Ureter (tissue), 1 donor: ENCODE measurements at places on chromosomes 1 and 21. TPM values are rescaled to one million over a fixed set of nuclear protein-coding genes. Genes with fewer than 3 reads are reported as not detected.

DNA sequence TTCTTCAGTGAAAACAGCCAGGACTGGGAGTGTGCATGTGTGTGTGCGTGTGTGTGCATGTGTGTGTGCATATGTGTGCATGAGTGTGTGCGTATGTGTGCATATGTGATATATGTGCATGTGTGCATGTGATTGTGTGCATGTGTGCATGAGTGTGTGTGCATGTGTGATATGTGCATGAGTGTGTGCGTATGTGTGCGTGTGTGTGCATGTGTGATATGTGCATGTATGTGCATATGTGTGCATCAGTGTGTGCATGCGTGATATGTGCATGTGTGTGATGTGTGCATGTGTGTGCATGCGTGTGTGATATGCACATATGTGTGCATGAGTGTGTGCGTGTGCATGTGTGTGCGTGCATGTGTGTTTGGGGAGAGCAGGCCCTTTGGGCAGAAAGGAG, 89.8 kb downstream of the ITPKB start:
- DNase-seq, result no peak

- DNase-seq, result peak; percentile 30
These were observed 29.4 kb upstream of the EPS8L3 start for GRCh38 chr1:109793089-109793485.

GRCh38 chr1:112581586-112582192, 37.3 kb downstream of the ST7L start:
- DNase-seq, result no peak

GRCh38 chr1:64892576-64893573, 73.5 kb downstream of the JAK1 start:
- DNase-seq, result no peak

DNA sequence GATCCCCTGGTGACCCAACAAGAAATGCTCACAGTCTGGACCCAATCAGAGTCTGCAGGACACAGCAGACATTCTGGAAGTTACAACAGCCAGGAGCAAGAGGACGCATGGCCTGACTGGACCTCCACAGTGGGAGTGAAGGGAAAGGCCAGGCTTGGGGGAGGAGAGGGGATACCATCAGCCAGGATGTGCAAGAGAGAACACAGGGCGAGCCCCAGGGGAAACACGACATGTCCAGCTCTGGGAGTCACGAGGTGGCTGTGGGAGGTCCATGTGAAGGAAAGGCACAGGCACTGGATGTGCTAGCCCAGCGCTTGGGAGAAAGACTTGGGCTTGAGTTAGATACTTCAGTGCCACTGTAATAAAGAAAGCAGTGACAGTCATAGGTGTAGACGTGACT, 87.3 kb downstream of the HSF2BP start:
- no peak for DNase-seq

DNA sequence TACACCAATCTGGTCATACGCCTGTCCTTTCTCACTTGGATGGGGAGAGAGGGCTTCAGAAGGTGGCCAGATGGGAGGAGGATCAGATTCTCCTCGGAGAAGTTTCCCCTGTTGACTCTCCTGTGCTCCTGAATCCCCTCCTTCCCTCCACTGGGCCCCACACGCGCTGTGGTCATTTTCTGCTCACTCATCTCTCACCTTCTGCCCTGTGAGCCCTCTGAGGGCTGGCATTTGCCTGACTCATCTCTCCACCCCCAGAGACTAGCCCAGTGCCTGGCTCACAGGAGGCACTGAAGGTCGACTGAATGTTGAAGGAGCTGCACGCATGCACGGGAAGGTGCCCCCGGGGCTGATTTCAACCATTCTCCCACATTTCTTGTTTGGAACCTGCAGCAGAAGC, 14.2 kb downstream of the ABCA4 start:
- DNase-seq, result no peak

- no peak for DNase-seq
These were observed 66.6 kb downstream of the PAPPA2 start for GRCh38 chr1:176529395-176530090.

GRCh38 chr1:48674641-48675040, 102.0 kb downstream of the BEND5 start:
- no peak for DNase-seq

DNA sequence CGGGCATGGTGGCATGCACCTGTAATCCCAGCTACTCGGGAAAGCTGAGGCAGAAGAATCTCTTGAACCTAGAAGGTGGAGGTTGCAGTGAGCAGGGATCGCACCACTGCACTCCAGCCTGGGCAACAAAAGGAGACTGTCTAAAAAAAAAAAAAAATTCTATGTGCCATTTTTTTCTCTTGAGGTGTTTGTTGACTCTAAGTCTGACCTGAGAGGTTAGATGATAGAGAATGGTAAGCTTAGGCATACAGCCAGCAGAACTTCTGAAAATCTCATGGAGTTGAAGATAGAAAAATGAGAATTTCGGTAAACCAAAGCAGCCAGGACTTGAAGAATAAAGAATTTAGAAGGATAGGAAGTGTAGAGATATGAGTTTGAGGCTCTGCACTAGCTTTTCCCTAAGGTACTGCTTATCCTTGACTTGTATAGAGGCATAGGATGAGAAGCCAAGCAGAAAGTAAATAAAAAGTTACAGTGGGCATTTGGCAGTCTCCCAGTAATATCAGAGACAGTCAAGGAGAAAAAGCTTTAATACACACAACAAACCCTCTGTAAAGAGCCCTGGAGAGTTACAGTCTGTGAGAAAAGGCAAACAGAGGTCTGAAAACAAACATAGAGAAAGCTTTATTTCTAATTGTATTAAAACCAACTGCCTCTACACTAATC, 24.3 kb downstream of the F13B start:
- no peak for DNase-seq

DNA sequence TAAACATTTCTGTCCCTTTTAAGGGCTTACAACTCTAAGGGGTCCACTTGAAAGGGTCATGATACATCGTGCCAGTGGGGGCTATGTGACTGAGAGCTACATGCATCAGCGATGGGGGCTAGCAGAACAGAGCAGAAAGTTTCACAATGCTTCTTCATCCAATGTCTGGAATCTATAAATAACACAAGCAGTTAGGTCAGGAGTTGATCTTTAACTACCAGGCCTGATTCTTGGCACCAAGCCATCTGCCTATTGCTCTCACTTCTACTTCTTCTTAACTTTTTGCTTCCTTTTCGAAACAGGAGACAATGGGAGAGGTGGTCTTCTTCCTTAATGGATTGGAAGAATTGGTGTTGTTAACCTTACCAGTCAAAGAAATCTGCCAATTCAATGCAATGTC, 410.0 kb downstream of the TGFB2 start:
- DNase-seq, result no peak

GRCh38 chr1:220925707-220926106, 46.5 kb downstream of the HLX start:
- DNase-seq, result no peak

DNA sequence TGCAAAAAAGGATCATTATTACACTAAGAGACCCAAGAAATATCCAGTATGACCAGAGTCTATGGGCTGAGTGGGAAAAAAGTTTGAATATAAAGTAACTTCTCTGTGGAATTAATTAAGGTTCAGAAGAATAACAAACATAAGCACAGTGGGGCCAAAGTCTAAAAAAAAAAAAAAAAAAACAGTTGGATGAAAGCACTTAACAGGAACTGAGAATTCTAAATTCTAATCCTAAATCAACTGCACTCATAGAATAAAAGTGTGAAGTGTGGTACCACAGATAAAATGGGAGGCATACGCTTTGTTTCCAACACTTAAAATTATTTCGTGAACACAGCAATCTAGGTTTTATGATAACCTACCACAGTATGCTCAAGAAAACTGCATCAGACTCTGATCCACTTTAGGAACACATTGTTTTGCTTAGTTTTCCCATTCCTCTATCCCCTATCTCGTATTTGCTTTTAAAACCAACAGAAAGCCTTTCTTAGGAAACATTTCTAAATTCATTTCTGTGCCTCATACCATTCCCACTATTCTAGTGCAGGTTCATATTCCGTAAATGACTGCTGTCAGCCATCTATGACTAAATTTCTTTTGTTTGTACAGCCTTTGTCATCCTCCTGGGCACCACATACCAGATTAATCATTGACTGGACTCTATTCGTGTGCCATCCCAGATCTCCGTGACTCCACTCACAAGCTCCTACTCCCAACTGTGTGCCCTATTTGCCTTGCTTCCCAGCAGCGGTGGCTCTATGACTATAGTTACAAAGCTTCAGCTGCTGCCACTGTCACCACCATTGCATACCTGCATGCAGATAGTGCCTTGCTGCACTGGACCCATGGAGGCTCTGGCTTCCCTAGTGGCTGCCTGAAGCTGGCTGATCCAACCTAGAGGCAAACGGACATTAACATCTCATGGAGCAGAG, 24.9 kb downstream of the CHML start:
- no peak for DNase-seq

Gene LCK
- total RNA-seq, result 3.8 TPM

Gene MT1HL1
- not detected for total RNA-seq

Gene OR2L3
- not detected for total RNA-seq

Gene ADCY10
- total RNA-seq, result 0.13 TPM

Gene FGR
- 17.2 TPM for total RNA-seq

Gene SLFNL1
- 0.68 TPM for total RNA-seq

Gene TEX38
- total RNA-seq, result 0.39 TPM

Gene ACTL8
- total RNA-seq, result not detected
